ENCODE measurements at places on chromosomes 1 and 21.

GRCh38 chr1:246798606-246799496 is 74.6 kb downstream of the SCCPDH start:
- no peaks in the 10 kb centered on the region for H3K27me3 ChIP-seq
- H3K36me3 ChIP-seq = no peaks in the 10 kb centered on the region
- DNase-seq = no peak
- H3K4me3 ChIP-seq = no peak overlapping the region
- H3K4me1 ChIP-seq = no peaks in the 10 kb centered on the region

DNA sequence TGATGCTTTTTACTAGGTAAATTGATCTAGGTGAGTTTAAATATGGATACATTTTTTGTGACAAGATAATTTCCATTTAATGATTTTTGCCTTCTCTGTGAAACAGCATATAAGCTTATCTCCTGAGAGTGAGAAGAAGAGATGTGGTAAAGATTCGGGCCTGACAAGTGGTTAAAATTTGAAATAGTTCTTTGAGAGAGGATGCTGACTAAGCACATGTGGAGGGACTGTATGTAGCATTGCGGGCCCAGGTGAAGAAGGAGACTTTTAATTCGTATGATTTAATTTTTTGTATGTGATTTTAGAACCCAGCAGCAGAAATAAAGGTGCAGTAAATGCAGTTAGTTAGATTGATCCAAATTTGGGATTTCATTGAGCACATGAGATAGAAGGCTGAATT is 51.9 kb downstream of the RPRD2 start:
- no peak for DNase-seq
- peaks cover 17% of the 10 kb centered on the region for H3K4me1 ChIP-seq
- no peaks in the 10 kb centered on the region for H3K27me3 ChIP-seq
- H3K27ac ChIP-seq = no peak overlapping the region

DNA sequence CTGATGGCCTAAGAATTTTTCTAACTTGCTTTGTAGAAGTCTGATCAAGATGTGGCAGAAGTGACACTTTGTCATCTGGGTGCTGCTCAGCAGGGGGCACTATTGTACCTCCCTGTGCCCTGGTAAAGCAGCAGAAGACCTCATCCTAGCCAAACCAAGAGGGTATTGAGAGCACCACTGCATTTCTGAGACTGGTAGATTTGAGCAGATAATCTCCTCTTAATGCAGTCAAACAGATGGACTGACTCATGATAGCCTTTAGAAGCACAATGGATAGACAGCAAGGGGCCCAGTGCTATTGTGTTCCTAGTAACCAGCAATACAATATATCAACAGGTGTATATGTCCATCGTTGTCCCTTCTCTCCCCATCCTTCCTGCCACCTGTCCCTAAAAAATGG is 5.7 kb downstream of the TPM3 start:
- H3K27ac ChIP-seq = no peak overlapping the region
- H3K36me3 ChIP-seq = peaks cover 15% of the 10 kb centered on the region
- H3K27me3 ChIP-seq = peaks cover 16% of the 10 kb centered on the region
- no peak overlapping the region for H3K4me3 ChIP-seq
- peaks cover 19% of the 10 kb centered on the region for H3K4me1 ChIP-seq

DNA sequence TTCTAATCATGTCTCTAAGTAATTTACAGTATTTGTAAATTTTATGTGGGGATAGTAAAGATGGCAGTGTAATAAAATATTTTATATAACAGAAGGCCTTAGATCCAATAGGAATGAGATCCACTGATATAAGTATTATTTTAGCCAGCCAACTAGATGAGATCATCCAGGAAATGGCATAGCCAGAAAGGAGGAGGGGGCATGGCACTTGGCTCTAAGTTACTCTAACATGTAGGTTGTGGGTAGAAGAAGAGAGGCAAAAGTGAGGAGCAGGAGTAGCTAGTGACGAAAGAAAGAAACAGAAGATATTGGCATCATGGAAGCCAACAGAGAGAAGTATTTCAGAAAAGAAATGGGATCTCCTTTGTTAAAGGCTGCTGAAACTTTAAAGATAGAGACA is 426.1 kb downstream of the PTPRC start:
- H3K4me3 ChIP-seq = no peak overlapping the region
- peaks cover 19% of the 10 kb centered on the region for H3K4me1 ChIP-seq
- H3K36me3 ChIP-seq = peaks cover 3% of the 10 kb centered on the region

GRCh38 chr1:98493469-98493868 is 168.1 kb upstream of the SNX7 start:
- H3K4me1 ChIP-seq = no peaks in the 10 kb centered on the region
- H3K36me3 ChIP-seq = no peaks in the 10 kb centered on the region
- DNase-seq = no peak
- no peaks in the 10 kb centered on the region for H3K27me3 ChIP-seq
- no peak overlapping the region for H3K4me3 ChIP-seq
- no peak overlapping the region for H3K27ac ChIP-seq

DNA sequence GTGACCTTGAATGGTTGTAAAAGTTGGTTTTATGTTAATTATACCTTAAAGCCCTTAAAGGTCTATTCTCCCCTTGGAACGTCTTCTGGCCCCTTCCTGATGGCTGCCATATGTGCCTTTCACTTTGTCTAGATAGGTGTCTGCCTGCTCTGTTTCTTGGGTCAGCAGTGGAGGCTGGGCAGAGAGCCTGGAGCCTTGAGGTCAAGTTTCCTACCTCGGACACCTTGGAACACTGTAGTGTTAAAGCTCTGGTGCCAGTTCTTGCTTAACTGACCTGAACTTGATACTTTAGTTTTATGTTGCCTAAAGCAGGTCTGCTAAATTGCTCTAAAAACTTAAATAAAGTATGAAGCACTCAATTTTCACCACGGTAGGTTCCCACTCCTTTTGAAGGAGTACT is 86.5 kb downstream of the CDC14A start:
- H3K4me1 ChIP-seq = peaks cover 69% of the 10 kb centered on the region
- H3K4me3 ChIP-seq = no peak overlapping the region
- peak overlapping the region; percentile 92 for H3K27ac ChIP-seq
- no peaks in the 10 kb centered on the region for H3K27me3 ChIP-seq

DNA sequence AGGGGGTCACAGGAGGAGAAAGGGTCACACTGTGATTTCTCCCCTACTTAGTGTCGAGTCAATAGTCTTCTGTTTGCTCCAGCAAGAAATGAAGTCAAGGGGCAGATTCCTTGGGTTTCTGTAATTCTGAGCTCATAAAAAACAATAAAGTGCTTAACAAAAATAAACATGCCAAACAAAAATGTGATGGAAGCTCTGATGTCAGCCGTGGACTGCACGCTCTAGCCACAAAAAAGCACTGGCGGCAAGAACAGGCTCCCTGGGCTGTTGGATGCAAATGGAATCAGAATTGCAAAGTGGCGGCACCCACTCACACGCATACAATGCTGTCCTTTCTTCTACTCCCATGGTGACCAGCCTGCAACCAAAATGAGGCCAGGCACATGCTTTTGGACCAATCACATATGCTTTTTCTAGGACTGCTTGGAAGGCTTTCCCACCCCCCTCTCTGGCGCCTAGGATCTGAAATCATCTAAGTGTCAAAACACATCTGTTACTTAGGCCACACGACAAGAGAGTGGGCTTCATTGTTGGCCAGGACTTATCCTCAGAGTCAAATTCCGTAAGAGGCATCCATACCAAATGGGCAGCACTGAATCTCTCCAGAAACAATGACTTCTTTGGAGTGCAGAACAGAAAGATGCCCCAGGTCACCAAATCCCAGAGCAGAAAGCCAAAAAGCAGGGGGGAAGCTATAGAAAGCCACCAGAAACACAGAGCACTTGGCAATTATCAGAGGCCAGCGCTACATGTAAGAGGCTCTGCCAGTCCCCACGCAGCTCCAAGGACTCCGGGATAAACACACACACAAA is 9.2 kb downstream of the C1orf198 start:
- no peaks in the 10 kb centered on the region for H3K27me3 ChIP-seq
- peaks cover 9% of the 10 kb centered on the region for H3K4me1 ChIP-seq
- no peak for DNase-seq
- H3K4me3 ChIP-seq = no peak overlapping the region

GRCh38 chr1:1217621-1218523 is 3.9 kb upstream of the TNFRSF4 start:
- no peak overlapping the region for H3K4me3 ChIP-seq
- peaks cover 35% of the 10 kb centered on the region for H3K36me3 ChIP-seq
- peak overlapping the region; percentile 31 for H3K27ac ChIP-seq
- no peak for DNase-seq
- peaks cover 35% of the 10 kb centered on the region for H3K4me1 ChIP-seq

DNA sequence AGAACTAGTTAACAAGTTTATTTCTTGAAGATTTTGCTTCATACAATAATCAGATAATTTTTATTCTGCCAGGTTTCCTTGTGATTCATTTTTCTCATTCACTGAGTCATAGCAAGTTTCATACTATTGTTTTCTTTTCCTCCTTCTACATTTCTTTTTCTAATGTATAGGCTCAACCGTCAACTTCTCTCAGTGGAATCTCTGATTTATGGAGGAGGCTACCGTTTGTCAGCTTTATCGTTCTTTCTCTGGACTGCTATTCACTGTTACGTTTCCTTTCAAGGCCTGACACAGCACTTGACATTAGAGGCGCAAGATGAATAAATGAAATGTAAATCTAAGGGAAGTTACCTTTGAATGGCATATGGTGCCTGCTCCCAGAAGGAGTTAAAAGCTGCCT is 284.3 kb upstream of the NR5A2 start:
- no peak for DNase-seq
- no peak overlapping the region for H3K27ac ChIP-seq
- H3K27me3 ChIP-seq = peaks cover 4% of the 10 kb centered on the region
- no peaks in the 10 kb centered on the region for H3K4me1 ChIP-seq

- H3K27me3 ChIP-seq = no peaks in the 10 kb centered on the region
- H3K4me1 ChIP-seq = peaks cover 54% of the 10 kb centered on the region
- H3K27ac ChIP-seq = no peak overlapping the region
- DNase-seq = no peak
- peaks cover 3% of the 10 kb centered on the region for H3K36me3 ChIP-seq
Measured at GRCh38 chr1:230102046-230102445, 35.0 kb downstream of the GALNT2 start.

DNA sequence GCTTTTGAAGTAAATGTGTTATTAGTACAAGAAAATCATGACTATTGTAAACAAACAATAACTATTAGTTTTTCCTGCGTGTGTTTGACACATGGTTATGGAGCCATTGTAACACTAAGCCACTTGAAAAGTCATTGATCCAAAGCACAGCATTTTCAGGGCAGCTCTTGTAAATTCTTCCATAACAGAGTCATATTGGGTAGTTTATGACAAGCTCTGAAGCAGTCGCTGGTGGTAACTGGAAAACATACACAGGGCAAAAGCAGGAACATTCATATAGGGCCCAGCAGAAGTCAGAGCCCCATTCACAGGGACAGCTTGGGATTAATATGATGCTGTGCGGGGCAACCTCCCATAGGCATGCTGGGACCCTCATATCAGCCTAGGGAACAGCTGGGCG is 483.2 kb upstream of the PTBP2 start:
- no peak for DNase-seq
- H3K27ac ChIP-seq = no peak overlapping the region
- H3K4me3 ChIP-seq = no peak overlapping the region
- H3K27me3 ChIP-seq = no peaks in the 10 kb centered on the region
- no peaks in the 10 kb centered on the region for H3K36me3 ChIP-seq
- H3K4me1 ChIP-seq = no peaks in the 10 kb centered on the region

- no peaks in the 10 kb centered on the region for H3K27me3 ChIP-seq
- H3K4me3 ChIP-seq = peak overlapping the region; percentile 83
- no peak for DNase-seq
- peaks cover 37% of the 10 kb centered on the region for H3K36me3 ChIP-seq
- H3K4me1 ChIP-seq = peaks cover 40% of the 10 kb centered on the region
Measured at GRCh38 chr21:36059823-36060158, 535 bp downstream of the SETD4 start.

DNA sequence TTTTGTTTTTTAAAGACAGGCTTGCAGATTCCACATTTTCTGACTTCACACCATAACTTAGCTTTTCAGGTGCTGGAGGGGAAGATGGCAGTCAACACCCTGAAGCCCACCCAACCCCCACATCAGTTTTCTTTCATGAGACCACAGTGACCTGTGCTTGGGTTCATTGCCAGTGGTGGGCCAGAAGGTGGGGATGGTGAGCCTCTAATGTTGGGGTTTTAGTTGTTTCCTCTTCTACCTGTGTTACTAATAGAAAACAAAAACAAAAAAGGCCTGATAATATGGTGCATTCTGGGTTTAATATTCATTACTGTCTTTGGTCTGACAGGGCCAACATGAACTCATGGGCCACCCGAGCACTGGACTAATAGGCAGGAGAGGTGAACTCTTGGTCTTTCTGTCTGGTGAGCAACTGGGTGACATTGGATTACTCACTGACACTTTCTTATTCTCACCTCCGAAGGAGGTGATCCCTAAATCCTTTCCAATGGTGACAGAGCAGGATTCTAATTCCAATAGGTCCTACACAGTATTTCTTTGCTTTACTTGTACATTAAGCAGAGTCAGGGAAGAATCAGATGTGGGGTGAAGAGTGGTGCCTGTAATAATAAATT is 132.8 kb downstream of the CLIC6 start:
- no peak overlapping the region for H3K4me3 ChIP-seq
- peaks cover 59% of the 10 kb centered on the region for H3K36me3 ChIP-seq
- DNase-seq = peak; percentile 21

GRCh38 chr1:42913426-42914091 is 45.1 kb downstream of the SLC2A1 start:
- peaks cover 6% of the 10 kb centered on the region for H3K4me1 ChIP-seq
- DNase-seq = peak; percentile 86
- no peak overlapping the region for H3K4me3 ChIP-seq

- no peaks in the 10 kb centered on the region for H3K36me3 ChIP-seq
- H3K4me3 ChIP-seq = no peak overlapping the region
- H3K4me1 ChIP-seq = no peaks in the 10 kb centered on the region
- H3K27ac ChIP-seq = no peak overlapping the region
Measured at GRCh38 chr1:85611425-85611824, 30.9 kb downstream of the CCN1 start.

DNA sequence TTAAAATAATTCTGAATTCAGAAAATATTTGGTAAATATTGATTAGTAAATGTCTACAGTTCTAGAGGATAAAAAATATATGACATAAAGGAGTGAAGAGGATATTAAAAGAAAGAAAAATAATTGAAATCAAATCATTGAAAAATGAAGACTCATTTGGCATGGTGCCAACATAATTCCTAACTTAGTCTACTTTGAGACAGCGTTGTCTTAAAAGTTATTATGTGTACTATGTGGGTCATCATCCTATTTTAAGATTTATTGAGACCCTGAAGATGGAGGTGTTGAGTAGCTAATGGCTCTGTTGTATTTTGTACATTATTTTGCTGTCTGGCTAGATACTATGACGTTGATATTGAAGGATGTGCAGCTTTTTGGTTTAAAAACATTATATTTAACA is 156.7 kb upstream of the PTGFR start:
- H3K36me3 ChIP-seq = no peaks in the 10 kb centered on the region
- no peak overlapping the region for H3K4me3 ChIP-seq
- no peaks in the 10 kb centered on the region for H3K4me1 ChIP-seq
- H3K27ac ChIP-seq = no peak overlapping the region

Data from activated CD4-positive, alpha-beta T cell treated with anti-CD3 and anti-CD28 coated beads, Interleukin-2, amount 10 ng/mL, durations not matched to agents 7 days and 5 days (primary cell).